ENCODE measurements at places on chromosomes 4 and X.

- DNase-seq = no peak
These were observed 66.5 kb downstream of the SHROOM4 start for GRCh38 chrX:50747471-50747900.

DNA sequence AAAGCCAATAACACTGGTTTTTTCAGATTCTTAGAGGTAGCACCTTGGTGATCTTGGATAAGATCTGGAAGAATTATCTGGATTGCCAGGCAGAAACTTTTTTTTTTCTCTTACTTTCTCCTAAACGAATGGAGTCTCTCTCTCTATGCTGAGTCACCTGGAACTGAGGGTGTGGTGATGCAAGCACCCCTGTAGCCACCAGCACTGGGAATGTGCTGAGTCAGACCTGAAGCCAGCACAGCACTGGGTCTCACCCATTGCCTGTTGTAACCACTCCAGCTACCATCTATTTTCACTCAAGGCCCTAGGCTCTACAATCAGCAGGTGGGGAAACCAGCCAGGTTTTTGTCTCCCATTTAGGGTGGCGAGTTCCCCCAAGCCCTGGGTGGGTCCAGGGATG is 923.8 kb downstream of the RAPGEF2 start:
- no peak for DNase-seq

- no peak for DNase-seq
These were observed 24.4 kb upstream of the CCNI start for GRCh38 chr4:77100234-77100633.

- no peak for DNase-seq
These were observed 72.9 kb downstream of the ADAMTS3 start for GRCh38 chr4:72496119-72496518.

- DNase-seq = no peak
These were observed 113.5 kb downstream of the PDGFC start for GRCh38 chr4:156858071-156858470.

- no peak for DNase-seq
These were observed 19.9 kb downstream of the AWAT2 start for GRCh38 chrX:70029863-70030262.

DNA sequence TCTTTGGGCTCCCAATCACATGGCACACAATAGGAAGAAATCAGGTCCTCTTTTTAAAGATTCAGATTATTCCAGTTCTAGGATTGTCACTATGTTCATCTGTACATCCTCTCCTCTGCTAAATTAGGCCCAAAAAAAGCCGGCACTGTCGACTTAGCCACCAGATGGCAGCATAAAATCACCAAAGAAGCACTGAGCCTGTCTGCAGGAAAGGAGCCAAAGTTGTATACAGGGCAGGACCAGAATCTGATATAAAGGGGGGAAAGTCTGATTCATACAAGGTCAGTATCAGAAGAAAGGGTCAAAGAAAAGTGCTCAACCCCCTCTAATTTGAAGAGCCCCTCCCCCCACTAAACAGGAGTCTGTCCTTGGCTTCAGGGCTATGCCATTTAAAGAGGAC is 292.5 kb downstream of the CHIC1 start:
- DNase-seq = peak; percentile 46

GRCh38 chrX:42804524-42804923 is 26.6 kb upstream of the PPP1R2C start:
- DNase-seq = no peak

- no peak for DNase-seq
These were observed 18.3 kb upstream of the PI4K2B start for GRCh38 chr4:25215511-25215910.

GRCh38 chr4:64533159-64533558 is 123.9 kb upstream of the TECRL start:
- DNase-seq = no peak

GRCh38 chr4:7697343-7697742 is 242.3 kb downstream of the AFAP1 start:
- DNase-seq = no peak

DNA sequence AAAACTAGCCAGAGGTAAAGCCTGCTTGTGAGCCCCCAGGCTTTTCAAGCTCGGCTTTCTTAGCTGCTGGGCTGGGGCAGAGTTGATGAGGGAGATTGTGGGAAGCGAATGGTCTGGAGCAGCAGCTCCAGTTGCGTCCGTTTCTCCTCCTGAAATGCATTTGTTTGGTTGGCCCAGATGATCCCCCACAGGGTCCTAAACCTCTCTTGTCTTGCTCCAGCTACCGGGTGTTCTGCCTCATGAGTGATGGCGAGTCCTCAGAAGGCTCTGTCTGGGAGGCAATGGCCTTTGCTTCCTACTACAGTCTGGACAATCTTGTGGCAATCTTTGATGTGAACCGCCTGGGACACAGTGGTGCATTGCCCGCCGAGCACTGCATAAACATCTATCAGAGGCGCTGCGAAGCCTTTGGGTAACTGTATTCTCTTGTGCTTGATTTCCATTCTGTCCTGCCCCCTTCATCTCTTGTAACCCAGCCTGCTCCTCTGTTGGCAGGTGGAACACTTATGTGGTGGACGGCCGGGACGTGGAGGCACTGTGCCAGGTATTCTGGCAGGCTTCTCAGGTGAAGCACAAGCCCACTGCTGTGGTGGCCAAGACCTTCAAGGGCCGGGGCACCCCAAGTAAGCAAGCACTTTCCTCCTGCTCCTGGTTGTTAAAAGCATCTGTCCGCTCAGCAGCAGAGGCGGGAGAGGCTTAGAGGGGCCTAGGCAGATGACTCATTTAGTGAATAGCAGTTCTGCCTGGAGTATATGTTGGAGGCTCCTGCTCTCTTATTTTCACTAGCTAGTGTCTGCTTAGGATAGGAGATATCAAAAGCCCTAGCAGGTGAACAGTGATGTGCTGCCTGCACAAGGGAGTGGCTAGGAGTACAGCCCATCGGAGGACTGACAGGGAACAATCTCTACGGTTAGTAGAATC is 15.3 kb downstream of the TKTL1 start:
- DNase-seq = no peak

GRCh38 chrX:51568586-51568985 is 50.1 kb downstream of the CENPVL3 start:
- no peak for DNase-seq

DNA sequence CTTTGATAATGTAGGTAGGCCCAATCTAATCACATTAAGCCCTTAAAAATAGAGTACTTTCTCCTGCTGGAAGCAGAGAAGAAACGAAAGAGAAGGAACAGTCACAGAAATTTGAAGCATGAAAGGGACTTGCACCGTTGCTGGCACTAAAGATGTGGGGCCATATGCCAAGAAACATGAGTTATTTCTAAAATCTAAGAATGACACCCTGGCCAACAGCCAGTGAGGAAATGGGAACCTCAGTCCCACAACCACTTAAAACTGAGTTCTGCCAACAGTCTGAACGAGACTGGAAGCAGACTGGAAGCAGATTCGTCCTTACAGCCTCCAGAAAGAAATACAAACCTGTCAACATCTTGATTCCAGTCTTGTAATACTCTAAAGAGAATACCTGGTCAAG is 70.1 kb downstream of the CENPC start:
- DNase-seq = no peak

- DNase-seq = no peak
These were observed 27.8 kb upstream of the LIMCH1 start for GRCh38 chr4:41510179-41510578.

- DNase-seq = no peak
These were observed 22.6 kb upstream of the UBA1 start for GRCh38 chrX:47170861-47171692.

DNA sequence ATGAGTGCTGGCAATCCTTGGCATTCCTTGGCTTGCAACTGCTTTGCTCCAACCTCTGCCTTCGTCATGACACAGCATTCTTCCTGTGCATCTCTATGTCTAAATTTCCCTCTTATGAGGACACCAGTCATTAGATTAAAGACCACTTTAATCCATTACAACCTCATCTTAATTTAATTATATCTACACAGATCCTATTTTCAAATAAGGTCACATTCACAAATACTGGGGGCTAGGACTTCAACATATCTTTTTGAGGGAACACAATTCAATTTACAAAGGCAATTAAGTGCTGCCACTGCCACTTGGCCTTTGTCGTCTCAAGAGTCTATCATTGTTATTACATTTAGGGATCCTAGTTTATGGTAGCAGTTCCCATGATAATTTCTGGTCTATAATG is 163.7 kb upstream of the PPP1R2C start:
- DNase-seq = no peak

DNA sequence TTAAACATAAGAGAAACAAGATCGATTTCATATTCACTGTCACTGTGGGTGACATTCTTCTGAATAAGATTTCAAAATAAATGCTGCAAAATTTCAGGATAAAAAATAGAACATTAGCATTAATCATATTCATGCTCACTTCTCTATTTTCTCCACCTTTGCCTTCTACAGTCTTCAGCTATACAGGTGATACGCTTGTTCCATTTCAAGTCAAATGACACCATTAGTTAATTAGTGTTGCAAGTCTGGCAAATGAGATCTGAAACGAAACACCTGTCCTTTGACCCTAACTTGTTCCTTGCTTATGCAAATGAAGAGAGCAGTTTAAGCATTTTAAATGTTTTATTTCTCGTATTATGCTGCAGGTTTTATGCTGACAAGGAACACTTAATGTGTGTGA is 667.5 kb upstream of the MAGEB2 start:
- DNase-seq = no peak

- no peak for DNase-seq
These were observed 77.2 kb upstream of the HSD17B10 start for GRCh38 chrX:53511322-53511721.

GRCh38 chrX:46796574-46797191 is 37.8 kb upstream of the SLC9A7 start:
- peak; percentile 3 for DNase-seq

DNA sequence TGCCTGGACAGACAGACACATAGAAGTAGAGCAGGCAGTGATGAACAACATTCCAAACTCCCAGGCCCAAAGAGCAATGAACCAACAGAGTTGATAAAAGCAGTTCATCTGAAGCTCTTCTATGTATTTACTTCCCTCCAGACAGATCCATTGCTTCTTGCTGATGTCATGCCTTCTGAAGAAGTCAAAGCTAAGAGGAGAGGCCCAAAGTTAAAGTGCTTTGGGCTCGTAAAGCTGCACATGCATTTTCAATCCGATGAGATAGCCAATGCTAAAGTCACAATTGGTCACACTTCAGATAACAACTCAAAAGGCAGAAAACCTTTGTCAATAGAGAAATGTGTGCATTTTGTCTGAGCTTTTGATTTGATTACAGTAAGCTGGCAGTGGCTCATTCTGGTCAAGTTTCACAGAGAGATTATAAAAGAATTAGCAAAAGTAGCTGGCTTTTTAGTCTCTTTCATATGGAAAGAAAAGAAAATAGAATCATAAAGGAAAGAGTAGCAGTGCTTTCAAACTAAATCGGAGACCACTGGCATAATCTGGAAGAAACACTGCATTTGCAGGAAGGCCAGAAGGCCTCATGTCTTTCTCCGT is 82.0 kb downstream of the GPC4 start:
- DNase-seq = no peak

GRCh38 chr4:128006592-128006991 is 41.4 kb downstream of the ABHD18 start:
- DNase-seq = no peak

- no peak for DNase-seq
These were observed 2.9 kb downstream of the EDA start for GRCh38 chrX:69618803-69619202.

DNA sequence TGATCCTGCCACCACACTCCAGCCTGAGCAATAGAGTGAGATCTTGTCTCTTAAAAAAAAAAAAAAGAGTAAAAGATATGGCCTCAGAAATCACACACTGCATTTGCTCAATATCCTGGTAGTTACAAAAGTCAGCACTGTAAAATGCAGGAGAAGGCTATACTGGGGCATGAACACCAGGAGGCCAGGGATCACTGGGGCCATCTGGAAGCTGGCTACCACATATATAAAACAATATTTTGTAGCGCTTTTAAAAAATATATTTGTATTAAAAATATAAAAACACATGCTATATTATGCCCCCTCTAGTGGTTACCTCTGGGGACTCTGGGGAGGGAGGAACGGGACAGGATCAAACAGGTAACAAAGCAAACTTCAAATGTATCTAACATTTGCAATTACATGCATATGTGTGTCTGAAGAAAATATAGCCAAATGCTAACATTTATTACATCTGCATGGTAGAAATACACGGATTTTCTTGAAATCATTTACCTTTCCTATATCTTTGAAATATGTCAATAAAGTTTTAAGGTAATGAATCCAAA is 4.0 kb downstream of the C4orf46 start:
- no peak for DNase-seq

- DNase-seq = peak; percentile 18
These were observed 190.5 kb downstream of the RRAGB start for GRCh38 chrX:55907968-55908607.

DNA sequence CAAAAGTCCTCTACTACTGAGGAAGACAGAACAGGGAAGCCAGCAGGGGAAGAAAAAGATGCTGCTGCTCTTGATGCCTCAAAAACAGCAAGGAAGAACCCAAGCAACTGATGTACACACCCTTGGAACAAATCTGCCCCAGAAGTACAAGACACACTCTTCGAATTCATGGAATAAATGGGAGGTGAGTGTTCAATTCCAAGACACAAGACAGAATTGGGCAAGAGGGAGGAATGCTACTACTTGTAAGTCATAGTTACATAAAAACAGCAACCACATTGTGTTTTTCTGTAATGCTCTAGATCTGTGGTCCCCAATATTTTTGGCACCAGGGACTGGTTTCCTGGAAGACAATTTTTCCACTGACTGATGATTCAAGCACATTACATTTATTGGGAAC is 58.0 kb upstream of the H2AZ1 start:
- no peak for DNase-seq

- DNase-seq = peak; percentile 96
These were observed at the start of gene ING2 for GRCh38 chr4:183504930-183505610. ING2 (plus strand) TSS chr4:183505058; CDS start chr4:183505196, 138 bp downstream.

GRCh38 chr4:5892323-5893003 is 423 bp downstream of the CRMP1 start:
- DNase-seq = no peak

- no peak for DNase-seq
These were observed 19.2 kb upstream of the GRPEL1 start for GRCh38 chr4:7087036-7087435.

GRCh38 chr4:33566649-33567048 is 2677.7 kb downstream of the ARAP2 start:
- DNase-seq = no peak

DNA sequence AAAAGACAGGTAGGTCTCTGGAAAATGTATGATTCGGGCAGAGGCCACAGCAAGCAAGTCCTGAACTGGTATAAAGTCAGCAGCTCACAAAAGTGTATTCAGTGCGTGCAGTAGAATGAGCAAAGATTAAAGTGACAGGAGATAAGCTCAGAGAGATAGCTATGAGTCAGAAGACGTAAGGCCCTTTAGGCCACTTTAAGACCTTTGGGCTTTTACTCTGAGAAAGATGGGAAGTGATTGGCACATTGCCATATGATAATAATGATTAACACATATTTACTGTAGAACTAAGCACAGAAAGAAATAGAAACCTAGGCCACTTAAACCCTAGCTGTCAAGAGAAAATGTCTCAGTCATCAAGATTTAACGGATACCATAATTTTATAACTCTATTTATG is 51.7 kb downstream of the TBCK start:
- DNase-seq = no peak

- DNase-seq = no peak
These were observed 19.0 kb downstream of the FAM47E start for GRCh38 chr4:76270244-76271175.

GRCh38 chr4:114926583-114926982 is 186.8 kb downstream of the NDST4 start:
- no peak for DNase-seq
